ENCODE measurements at places on chromosomes 2 and 18. TPM values are rescaled to one million over a fixed set of nuclear protein-coding genes. Genes with fewer than 3 reads are reported as not detected.

- no peak for DNase-seq
Measured at GRCh38 chr2:16019060-16019480, 78.7 kb downstream of the MYCN start.

The CRIM1 gene
- 47.9 TPM for total RNA-seq

- DNase-seq, result no peak
Measured at GRCh38 chr18:8788503-8789429, 83.4 kb downstream of the MTCL1 start.

The BOLL gene
- total RNA-seq, result not detected

GRCh38 chr2:58558881-58559280, 317.8 kb upstream of the FANCL start:
- DNase-seq, result no peak

The TRMT61B gene
- 22.6 TPM for total RNA-seq

The REG3A gene
- total RNA-seq, result 0.45 TPM

The MGAT4A gene
- 69.4 TPM for total RNA-seq

DNA sequence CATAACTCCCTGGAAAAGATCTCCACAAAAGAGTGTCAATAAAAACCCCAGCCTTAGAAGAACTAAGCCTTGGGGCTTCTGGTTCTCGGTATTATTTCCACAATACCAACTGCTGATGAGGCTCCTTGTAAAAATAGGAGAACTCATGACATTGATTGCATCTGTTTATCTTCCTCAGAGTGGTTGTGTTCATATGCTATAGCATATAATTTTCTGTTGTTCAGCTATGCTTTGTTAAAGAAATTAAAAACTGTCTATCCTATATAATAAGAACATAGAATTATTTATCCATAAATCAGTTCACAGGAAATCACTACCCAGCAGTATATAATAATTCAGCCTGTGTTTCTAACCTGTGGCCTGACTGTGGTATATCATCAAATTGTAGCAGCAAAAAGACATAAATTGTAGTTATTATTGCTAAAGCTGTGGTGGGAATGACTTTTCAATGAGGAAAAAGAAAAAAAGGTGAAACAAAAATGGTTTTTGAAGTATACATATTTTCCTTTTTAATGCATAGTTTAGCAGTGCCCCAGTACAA, 68.9 kb downstream of the SATB2 start:
- no peak for DNase-seq

The CIB4 gene
- total RNA-seq, result not detected

- DNase-seq, result no peak
Measured at GRCh38 chr2:81396417-81397019, 1092.0 kb upstream of the LRRTM1 start.

DNA sequence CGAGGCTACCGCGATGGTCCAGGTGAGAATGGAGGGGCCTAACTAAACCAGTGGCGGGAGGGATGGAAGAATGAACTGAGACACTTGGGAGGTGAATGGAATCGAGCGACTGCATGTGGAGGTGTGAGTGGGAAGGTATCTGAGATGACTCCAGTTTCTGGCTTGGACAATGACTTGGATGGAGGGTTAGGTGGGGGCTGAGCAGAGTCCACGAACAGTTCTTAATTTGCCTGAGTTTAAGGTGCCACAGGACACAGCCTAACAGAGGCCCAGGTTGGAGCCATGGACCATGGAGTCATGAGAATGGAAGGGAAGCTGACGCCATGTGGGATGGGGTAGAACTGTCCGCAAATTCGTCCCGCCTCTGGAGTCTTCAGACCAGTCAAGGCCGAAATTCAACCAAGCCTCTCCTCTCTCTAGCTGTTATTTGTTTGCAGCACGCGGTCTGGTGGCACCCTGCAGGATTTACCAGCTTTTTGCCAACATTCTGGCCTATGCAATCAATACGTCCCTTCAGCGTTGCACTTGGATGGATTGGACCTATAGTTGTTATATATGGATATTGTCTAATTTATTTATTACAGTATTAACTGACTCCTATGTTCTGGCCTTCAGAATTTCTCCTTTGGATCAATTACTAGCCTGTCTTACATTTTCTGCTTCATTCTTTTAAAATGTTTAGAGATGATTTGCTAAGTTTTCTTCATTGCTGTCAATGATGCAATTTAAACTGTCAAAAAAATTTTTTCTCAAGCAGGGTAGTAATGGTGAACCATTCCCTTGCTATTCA, 940 bp upstream of the BOLA3 start:
- peak; percentile 13 for DNase-seq

GRCh38 chr2:75021672-75022071, 63.2 kb downstream of the POLE4 start:
- no peak for DNase-seq

GRCh38 chr2:112962308-112963175, 15.3 kb upstream of the IL36G start:
- no peak for DNase-seq

GRCh38 chr2:151043484-151043883, 218.2 kb downstream of the RBM43 start:
- DNase-seq, result no peak

DNA sequence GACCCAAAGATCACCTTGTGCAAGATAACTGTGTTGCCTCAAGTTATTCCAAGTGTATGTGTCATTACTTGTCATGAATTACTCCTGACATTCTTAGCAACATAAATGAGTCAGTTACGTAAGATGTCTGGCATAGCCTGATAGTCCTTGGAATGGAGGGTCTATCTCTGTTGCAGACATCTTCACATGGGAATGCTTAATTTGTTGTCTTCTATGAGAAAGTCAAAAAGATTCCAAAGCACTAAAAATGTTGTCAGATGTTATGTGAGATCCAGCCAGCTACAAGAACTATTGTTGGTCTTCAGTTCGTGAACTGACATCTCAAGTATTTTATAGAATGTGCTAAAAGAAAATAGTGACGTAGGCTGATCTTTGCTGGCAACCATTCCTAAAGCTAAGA, 178.2 kb upstream of the RASGRP3 start:
- no peak for DNase-seq

GRCh38 chr2:218301176-218301819, 9.0 kb upstream of the TMBIM1 start:
- peak; percentile 69 for DNase-seq

- DNase-seq, result no peak
Measured at GRCh38 chr2:124258140-124258880, 233.2 kb downstream of the CNTNAP5 start.

The PAPOLG gene
- 36.5 TPM for total RNA-seq

- DNase-seq, result no peak
Measured at GRCh38 chr2:24456599-24457556, 34.2 kb upstream of the NCOA1 start.

The ARHGAP28 gene
- 28.7 TPM for total RNA-seq

DNA sequence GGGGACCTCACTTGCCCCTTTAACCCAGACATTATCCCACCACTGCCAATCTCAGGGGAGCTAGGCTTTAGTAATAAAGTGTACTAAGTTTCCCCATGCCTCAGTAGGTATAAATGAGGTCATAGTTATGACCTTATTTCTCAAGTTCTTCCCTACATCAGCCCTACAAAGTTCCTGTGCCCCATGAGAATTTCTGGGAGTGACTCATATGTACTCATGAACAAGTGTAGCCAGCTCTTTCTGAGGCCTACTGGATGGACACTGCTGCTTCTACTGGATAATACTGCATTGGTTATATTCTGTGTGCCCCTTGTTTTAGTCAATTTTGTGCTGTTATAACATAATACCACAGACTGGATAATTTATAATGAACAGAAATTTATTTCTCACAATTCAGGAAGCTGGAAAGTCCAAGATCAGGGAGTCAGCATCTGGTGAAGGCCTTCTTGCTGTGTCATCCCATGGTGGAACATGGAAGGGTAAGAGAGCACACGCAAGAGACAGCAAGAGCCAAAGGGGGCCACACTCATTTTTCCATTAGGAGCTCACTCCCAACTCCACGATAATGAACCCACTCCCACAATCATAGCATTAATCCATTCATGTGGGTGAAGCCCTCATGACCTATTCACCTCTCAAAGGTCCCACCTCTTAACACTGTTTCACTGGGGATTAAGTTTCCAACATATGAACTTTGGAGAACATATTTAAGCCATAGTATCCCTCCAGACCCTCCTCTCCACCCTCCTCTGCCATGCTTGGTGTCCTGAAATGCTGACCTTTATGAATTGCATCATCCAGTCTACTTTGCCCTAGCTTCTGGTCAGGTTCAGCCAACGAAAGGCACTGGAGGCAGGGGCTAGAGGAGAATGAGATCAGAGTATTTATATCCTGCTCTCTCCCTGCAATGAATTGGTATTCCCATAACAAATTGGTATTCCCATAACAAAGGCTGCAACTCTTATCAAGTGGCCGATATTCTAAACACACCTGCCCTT, 25.4 kb upstream of the ST3GAL5 start:
- no peak for DNase-seq

- no peak for DNase-seq
Measured at GRCh38 chr2:172922306-172922705, 153.3 kb upstream of the MAP3K20 start.

DNA sequence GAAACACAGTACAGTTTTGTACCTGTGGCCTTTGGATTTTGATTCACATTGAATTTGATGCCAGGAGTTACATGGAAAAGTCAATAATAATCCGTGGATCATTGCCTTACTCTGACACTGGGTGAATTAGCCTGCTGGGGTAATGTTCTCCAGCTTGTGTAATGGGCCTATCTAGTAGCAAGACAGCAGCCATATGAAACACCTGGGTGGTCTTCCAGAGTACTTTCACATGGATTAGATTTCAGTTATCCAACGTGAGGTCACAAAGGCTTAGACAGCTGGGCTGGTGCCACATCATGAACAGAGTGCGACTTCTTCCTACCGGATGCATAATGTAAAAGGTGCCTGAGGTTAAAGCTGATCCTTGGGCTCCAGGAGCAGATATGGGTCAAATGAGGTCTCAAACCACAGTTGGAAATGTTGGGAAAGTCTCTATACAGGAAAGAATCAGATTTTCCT, 486.8 kb downstream of the PARD3B start:
- DNase-seq, result no peak

The SH3RF3 gene
- total RNA-seq, result 3.5 TPM

The GALNT13 gene
- 14.2 TPM for total RNA-seq

The RIT2 gene
- 9.5 TPM for total RNA-seq

The LRRTM1 gene
- total RNA-seq, result 10.6 TPM

The VWC2L gene
- 4.3 TPM for total RNA-seq

The FNDC4 gene
- 24.9 TPM for total RNA-seq

GRCh38 chr2:25567406-25567805, 106.0 kb downstream of the DTNB start:
- peak; percentile 59 for DNase-seq

GRCh38 chr18:74715306-74715705, 117.6 kb downstream of the ZNF407 start:
- no peak for DNase-seq

DNA sequence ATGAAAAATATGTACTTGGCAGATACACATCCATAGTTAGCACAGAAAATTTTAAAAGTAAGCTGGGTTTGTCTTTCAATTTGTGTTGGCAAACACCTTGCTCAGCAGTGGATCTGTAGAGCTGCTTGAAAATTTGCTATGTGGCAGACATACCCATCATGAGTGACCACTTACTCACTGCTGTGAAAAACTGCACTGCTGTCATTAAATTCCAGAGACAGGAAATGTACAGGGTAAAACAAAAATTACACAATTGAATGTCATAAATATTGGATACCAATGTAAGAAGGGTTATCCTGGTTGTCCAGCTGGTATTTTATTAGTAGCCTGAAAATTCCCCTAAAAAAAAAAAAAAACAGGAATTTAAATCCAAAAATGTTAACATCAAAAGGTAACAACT, 24.5 kb downstream of the NIF3L1 start:
- no peak for DNase-seq

The LRRTM4 gene
- total RNA-seq, result 66.0 TPM

GRCh38 chr2:96306370-96306769, 1.0 kb upstream of the SNRNP200 start:
- no peak for DNase-seq

DNA sequence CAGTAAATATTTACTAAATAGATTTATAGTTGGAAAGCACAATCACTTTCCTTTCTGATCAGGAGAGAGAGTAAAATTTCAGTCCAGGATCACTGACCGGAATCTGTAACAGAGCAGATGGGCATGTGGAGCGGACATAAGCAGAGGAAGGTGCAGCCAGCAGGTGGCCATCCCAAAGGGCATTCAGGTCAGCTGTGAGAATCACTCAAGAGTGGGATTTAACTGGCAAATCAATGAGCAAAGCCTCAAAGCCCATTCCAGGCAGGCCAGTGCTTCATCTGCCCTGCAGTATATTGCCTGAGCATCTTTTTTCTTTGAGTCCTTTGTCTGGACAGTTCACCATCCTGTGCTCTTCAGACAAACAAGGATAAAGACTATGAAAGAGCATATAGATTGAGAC, 166.4 kb upstream of the SLC14A2 start:
- peak; percentile 27 for DNase-seq

GRCh38 chr2:70817284-70817954, 3.0 kb downstream of the CLEC4F start:
- no peak for DNase-seq

- no peak for DNase-seq
Measured at GRCh38 chr2:145638675-145639074, 1118.8 kb upstream of the ZEB2 start.

DNA sequence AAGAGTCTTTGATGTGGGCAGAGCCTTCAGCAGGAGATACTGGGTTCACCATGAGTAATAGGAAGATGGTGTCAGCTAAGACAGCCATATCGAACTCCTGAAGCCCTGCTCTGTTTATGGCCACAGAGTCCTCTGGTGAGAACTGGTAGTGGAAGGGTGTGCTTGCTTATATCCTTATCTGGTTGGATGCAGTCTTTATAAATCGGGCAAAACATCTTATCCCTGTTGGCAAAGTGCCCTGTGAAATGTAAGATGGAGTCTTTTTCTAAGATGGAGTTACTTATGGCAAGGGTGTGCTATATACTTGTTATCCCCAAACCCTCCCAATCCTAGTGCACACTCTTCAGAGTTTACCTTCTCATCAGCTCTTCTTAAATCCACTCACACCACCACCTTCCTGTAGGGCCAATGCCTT, 190.8 kb upstream of the PARD3B start:
- no peak for DNase-seq

GRCh38 chr2:234861841-234862735, 89.7 kb upstream of the SH3BP4 start:
- DNase-seq, result peak; percentile 24

- no peak for DNase-seq
Measured at GRCh38 chr2:140498360-140498759, 1632.5 kb downstream of the LRP1B start.

The SKA1 gene
- total RNA-seq, result 5.3 TPM

- no peak for DNase-seq
Measured at GRCh38 chr18:79521416-79522205, 125.9 kb downstream of the NFATC1 start.
